ENCODE measurements at places on chromosomes 4 and X.

GRCh38 chrX:122622795-122623194, 561.3 kb upstream of the GRIA3 start:
- no peak for DNase-seq

DNA sequence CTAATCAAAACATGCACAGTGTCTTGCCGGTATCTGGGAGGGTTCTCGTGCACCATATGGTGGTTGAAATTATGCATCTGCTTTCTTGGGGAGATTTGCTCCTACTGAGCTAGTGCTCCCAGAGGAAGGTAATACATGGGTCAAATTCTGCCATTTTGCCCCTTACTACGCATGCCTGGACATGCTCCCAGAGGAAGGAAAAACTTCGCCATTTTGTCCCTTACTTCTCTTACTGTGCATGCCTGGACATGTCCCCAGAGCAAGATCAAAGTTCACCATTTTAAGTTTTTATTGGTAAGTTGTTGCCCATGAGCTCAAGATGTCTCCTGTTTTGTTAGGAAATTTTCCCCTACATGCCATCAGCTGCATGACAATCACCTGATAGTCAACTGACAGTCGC, 252.1 kb upstream of the KLHL4 start:
- DNase-seq, result no peak

DNA sequence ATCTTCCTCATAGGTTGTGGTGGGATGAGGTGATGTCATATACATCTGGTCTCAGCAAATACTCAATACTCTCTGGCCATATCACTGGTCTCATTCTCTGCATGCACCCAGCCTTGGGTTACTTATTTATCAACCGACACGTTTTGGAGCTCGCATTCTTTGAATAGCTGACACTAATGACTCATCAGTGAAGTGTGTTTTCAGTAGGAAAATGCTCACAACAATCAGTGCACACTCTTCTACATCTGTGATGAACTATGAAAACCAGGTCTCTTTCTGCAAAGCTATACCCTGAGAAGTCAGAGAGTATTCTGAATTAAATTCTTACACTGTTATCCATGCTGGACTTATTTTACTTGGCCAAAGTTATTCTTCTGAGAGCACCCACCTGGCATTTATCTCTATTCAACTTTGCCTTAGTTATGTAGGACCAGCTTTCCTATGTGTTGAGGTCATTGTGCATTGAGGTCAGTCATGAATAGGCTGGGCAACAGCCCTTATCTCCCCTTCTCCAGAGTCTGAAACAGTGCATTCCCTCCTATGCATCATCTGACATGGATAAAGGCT, 58.7 kb upstream of the DHX15 start:
- no peak for DNase-seq

DNA sequence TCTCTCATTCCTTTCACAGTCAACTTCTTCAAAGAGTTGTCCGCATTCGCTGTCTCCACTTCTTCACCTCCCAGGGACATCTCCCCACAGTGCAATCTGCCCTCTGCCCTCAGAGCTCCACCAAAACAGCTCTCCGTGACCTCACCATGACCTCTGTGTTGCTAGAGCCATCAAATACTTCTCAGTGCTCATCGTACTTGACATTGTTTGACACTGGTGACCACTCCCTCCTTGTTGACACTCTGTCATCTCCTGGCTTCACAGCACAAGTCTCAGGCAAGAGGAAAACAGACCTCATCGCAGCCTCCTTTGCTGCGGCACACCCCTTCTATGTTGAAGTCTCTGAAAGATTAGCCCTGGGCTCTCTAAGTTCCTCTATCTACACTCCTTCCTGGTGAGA, 90.5 kb upstream of the CCDC160 start:
- no peak for DNase-seq

DNA sequence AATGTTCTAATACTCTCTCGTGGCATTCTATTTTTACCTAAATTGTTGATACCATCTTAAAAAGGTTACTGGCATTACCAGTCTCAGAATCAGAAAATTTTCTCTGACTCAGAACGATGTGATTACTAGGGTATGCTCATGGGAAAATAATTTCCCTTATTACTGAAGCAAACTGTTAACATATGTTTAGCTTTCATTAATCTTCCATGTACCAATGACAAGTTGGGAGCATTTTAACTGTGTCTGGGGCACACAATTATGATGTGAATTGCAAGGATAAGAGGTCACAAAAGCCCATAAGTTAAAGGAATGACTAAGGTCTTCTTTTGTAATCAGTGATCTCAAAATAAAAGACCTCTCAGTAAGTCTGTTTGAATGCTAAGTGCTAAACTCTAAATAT, 1254.6 kb downstream of the PCDH18 start:
- no peak for DNase-seq

Data from suppressor macrophage treated with lipopolysaccharide for 4 hours (primary cell).